ENCODE measurements at places on chromosomes 16 and 17.

DNA sequence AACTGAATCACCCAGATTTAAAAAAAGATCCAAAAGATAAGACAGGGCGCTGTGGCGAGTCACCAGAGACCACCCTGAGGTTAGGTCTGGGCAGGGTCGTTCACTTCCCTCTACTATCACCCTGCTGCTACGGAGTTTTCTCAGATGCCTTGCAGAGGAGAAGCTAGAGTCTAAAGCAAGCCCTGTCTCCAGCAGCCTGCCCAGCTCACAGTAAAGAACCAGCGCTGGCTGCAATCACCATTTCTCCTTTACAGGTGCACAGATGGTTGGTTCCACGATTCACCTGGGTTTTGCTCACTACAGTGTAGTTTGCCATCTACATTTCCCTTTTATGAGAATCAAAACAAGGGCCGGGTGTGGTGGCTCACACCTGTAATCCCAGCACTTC, 71.3 kb downstream of the SRCIN1 start:
- no peak for DNase-seq

DNA sequence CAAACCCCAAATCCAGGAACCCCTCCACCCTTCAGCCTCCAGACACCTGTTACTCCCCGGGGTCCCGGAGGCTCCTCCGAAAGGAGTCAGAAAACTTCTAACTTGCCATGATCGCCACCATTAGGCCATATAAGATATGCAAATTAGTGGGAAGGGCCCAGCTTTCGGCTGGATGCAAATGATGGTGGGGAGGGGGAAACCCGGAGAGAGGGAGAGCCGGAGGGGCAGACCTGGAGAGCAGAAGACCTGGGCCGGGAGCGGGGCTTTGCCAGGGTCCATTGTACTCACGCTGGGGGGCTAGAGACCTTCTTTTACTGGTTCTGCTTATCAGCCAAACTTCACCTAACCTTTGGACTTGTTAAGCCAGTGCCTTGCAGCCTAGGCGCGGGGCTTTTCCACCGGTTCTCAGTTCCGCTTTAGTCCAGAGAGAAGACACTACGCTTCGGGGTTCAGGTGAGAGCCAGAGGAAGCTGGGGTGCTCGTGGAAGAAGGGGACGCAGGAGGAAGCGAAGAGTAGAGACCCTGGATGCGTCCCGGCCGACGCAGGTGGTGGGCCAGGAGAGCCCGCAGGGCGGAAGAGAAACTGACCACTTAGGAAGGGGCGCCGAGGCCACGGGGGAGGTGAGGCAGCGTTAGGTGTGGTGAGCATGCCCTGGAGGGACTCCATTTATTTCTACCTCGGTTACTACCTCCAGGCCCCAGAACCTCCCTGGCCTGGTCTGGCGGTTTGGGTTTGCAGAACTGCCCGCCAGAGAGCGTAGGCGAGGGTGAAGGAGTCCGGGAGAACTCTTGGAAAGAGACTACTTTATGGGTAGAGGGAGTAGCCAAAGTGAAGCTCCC, at the start of gene HNF1B:
HNF1B (minus strand) TSS at position 99 of the 840 bp plus-strand sequence. CDS start 175 bp downstream, outside the sequence.
- DNase-seq: no peak

- DNase-seq: no peak
Measured at GRCh38 chr16:14196539-14196938, 125.4 kb downstream of the MRTFB start.

GRCh38 chr16:69886726-69887125, 64.4 kb upstream of the CLEC18A start:
- no peak for DNase-seq

DNA sequence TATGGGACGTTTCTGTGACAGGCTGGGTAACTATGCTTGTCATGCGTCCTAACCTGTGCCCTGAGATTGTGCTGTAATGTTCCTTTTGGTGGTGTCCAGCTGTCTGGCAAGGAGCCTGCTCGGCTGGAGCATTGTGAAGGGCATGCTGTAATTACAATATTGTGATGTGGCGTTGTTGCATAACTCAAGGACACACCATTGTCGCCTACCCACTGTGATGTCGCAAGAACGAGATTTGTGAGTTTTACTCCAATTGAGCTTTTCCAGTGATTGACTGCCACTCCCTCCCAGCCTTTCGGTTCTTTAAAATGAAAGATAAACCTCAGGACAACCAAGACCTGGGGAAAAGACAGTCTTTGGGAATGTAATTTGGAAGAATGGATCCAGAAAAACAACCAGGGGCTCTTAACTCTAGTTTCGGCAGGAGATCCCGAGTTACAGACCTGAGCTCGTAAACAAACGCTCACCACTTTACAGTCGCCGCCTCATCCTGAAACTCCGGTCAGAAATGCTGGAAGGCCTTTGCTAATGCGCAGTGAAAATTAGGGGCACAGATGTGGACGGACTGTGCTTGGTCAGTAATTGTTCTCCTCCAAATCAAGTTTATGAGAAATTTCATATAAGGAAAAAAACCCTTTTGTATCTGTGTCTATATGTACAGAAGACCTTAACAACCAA, 1.3 kb downstream of the ZNF750 start:
- no peak for DNase-seq

- no peak for DNase-seq
Measured at GRCh38 chr17:5408186-5408585, 11.3 kb downstream of the NUP88 start.

- no peak for DNase-seq
Measured at GRCh38 chr17:83173914-83174361, 94.5 kb downstream of the METRNL start.
